ELR (cell line): ENCODE measurements at places on chromosomes 12 and 14.

- DNase-seq, result no peak
Observed at GRCh38 chr14:68306265-68306933, 486.5 kb downstream of the ZFP36L1 start.

GRCh38 chr14:43258396-43258795 is 1248.7 kb downstream of the FSCB start:
- DNase-seq, result no peak

- DNase-seq, result no peak
Observed at GRCh38 chr12:101573743-101574142, 21.0 kb upstream of the MYBPC1 start.

DNA sequence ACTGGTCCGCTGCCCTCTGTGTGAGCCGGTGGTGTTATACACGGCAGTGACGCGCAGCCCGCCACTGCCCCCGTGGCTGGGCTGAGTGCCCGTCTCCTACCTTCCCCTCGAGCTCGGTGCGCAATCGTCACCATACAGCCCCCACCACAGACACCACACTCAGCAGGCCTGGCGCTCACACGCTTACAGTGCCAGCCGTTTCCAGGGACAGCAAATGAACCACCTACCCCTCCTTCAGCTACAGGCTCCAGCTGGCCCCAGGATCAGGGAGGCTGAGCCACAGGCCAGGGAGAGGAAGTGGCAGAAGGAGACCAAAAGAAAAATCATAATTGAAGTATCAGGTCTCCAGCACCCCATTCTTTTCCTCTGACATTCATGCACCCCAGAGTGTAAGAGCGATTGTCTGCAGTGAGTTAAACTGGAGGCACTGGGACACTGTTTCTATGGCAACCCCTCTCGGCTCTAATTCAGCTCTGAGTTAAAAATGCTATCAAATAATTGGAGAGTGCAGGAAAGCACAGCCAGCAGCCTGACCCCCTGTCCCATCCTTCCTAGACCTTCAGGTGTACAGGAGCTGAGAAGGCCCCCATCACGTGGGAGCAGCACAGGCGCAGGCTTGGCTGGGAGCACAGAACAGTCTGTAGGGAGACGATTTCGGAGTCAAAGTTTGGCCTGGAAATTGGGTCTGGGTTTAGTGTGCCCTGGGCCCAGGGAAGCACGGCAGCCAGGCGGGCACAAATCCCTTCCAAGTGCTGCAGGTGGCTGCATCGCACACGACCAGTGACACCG is 18.0 kb downstream of the LRTM2 start:
- DNase-seq, result no peak

DNA sequence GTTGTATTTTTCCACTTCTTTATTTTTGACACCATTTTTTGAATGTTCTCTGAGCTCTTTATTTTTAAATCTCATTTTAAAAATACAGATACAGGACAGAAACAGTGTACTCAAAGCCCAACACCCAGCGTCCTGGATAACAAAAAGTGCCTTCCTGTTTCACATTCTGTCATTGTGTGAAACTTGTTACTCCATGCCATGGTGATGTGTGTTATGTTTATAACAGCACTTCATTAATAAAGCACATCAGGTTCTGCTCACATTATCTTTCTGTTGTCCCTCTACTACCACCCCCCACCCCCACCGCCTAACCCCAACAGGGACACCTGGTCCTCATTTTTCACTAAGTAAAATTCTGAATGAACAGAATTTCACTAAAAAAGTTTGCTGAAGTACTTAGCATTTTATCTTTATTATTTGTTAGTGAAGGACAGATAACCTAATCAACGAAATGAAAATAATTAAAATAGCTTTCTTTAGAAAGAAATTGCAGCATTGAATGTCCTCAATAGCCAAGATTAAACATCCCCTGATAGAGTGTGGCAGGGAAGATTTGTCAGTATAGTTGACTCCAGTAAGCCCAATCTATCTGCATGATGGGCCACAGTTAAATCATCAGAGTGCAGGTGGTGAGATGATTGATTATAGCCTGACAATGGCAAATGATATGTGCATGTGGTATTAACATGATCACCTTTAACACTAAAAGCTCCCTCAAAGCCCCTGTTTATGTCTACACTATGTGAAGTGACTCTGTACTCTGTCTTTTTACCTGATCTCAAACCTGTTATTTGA is 153.9 kb downstream of the ACSS3 start:
- DNase-seq, result no peak

GRCh38 chr14:95328729-95329503 is 9.2 kb upstream of the CLMN start:
- peak; percentile 21 for DNase-seq

DNA sequence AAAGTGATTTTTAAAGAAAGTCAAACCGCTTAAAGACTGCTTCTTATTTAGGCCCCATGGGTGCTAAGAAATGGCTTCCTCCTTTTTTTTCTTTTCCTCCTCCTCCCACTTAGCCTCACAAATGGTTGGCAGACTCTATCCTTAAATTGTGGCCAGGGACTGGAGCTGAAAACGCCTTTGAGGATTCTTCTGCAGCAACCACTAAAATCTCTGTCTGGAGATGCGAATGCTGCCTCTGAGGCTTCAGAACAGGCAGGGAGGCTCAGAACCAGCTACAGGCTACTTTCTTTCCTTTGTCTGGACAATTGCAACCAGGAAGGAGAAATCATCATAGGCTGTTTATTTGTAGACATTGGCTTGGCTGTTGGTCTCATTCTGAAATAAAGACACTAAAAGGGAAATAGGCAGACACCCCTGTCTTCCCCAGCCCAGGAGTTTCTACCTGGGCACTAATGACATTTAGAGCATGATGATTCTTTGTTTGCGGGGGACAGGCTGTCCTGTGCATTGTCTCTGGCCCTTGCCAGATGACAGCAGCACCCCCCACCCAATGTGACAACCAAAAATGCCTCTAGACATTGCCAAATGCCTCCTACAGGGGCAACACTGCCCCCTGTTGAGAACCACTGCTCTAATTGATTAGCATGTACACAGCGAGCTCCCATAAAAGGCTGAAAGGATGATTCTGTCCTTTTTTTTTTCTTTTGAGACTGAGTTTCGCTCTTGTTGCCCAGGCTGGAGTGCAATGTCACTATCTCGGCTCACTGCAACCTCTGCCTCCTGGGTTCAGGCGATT is 50.3 kb downstream of the MAP1LC3B2 start:
- DNase-seq, result peak; percentile 26

DNA sequence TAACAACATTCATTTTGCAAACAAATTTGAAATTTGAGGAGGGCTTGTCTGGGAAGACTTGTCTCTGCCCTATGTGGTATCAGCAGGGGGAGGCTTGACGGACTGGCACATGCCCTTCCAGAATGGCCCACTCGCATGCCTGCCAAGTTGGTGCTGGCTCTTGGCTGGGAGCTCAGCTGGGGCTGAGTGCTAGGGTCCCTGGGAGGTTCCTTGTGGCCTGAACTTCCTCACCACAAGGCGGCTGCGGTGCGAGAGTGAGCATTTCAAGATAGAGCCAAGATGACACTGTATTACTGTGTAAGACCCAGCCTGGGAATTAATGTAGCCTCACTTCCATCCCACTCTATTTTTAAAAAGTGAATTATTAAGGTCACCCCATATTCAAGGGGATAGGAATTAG is 271.6 kb upstream of the PLEKHG7 start:
- DNase-seq, result no peak

- peak; percentile 40 for DNase-seq
Observed at GRCh38 chr14:66634876-66635275, 126.9 kb downstream of the GPHN start.

GRCh38 chr12:75944097-75944904 is 87.3 kb downstream of the PHLDA1 start:
- DNase-seq, result peak; percentile 99

GRCh38 chr12:113056631-113057488 is at the start of gene DTX1:
Gene DTX1, plus strand, starts transcription at chr12:113056730. Its CDS starts 1,463 bp downstream, at chr12:113058193.
- DNase-seq, result no peak

- DNase-seq, result peak; percentile 39
Observed at GRCh38 chr12:104064842-104065427, 604 bp downstream of the HCFC2 start.

GRCh38 chr14:100864960-100865681 is 38.4 kb downstream of the RTL1 start:
- no peak for DNase-seq

- DNase-seq, result peak; percentile 99
Observed at GRCh38 chr12:62785941-62786559, 148.9 kb downstream of the PPM1H start.

DNA sequence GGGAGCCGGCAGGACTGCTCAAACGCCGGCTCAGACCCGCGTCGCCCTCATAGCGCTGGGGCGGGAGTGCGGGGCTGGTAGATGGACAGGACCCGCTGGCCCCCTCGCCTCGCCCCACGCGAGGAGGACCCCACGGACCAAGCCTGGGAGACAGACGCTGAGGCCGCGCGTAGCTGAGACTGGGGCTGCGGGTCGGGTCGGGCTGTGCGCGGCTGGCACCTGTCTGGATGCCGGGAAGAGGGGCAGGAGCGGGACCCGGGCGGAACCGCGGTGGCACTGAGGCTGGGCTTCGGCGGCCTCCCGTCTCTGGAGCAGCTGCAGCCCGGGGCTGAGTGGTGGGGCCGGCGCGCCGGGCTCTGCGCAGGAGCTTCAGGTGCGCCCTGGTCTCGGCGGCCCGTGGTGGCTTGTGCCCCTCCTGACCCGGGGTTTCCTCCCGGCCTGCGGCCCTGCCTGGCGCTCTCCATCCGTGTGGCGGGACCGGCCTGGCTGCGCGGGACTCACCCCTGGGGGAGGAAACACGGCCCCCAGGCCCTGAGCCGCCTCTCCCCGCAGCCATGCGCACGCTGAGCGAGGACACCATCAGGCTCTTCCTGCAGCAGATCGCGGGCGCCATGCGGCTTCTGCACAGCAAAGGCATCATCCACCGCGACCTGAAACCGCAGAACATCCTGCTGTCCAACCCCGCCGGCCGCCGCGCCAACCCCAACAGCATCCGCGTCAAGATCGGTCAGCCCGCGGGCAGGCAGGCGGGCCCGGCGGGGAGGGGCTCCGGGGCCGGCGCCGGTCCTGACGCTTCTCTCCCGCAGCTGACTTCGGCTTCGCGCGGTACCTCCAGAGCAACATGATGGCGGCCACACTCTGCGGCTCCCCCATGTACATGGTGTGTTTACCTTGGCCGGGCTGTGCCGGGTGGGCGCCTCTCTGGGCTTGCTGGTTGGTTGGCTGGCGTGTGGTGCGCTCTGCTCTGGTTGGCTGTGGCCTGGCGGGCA is 14.0 kb downstream of the ULK1 start:
- no peak for DNase-seq

GRCh38 chr12:111031916-111032590 is 111.7 kb upstream of the MYL2 start:
- DNase-seq, result no peak

GRCh38 chr12:131860472-131861260 is 32.5 kb downstream of the MMP17 start:
- DNase-seq, result peak; percentile 90

- no peak for DNase-seq
Observed at GRCh38 chr12:91216871-91217270, 34.3 kb upstream of the DCN start.

- DNase-seq, result no peak
Observed at GRCh38 chr14:89807892-89808291, 146.6 kb downstream of the EFCAB11 start.

DNA sequence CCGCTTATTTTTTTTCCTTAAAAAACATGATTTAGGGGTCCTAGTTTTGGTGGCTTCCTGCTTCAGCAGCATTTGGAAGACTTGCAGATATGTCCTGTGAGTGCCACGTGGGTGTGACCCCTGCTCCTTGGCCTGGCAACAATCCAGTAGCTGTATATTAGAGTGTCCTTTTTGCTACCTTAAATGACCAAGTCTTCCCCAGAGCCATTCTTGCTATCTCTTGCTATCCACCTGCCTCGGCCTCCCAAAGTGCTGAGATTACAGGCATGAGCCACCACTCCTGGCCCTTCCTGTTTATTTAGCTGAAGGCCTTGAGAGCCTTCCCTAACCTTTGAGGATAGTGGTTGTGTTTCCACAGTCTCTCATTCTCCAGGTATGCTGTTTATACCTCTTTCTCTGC is 17.0 kb downstream of the TPCN1 start:
- DNase-seq, result no peak

DNA sequence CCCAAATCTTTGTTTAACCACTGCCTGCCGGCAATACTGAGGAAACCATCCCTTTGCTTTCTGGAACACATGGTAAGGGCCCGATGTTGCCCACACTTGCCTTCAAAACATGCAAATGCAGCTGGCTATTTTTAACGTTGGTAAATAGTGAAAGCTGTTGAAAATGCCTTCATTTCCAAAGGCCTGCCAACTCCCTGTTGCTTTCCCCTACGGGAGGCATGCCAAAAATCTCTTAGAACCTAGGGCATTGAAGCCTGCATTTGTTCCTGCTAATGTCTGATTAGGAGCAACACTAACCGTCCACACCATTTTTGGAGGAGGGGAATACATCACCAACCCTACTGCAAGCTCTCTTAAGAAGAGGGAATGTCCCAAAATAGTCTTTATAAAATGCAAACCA is 152.6 kb upstream of the NOS1 start:
- no peak for DNase-seq

- DNase-seq, result peak; percentile 92
Observed at GRCh38 chr12:7060353-7060954, at the start of gene C1S. Gene C1S, plus strand, starts transcription at chr12:7060718. Its CDS starts 1,195 bp downstream, at chr12:7061913.

DNA sequence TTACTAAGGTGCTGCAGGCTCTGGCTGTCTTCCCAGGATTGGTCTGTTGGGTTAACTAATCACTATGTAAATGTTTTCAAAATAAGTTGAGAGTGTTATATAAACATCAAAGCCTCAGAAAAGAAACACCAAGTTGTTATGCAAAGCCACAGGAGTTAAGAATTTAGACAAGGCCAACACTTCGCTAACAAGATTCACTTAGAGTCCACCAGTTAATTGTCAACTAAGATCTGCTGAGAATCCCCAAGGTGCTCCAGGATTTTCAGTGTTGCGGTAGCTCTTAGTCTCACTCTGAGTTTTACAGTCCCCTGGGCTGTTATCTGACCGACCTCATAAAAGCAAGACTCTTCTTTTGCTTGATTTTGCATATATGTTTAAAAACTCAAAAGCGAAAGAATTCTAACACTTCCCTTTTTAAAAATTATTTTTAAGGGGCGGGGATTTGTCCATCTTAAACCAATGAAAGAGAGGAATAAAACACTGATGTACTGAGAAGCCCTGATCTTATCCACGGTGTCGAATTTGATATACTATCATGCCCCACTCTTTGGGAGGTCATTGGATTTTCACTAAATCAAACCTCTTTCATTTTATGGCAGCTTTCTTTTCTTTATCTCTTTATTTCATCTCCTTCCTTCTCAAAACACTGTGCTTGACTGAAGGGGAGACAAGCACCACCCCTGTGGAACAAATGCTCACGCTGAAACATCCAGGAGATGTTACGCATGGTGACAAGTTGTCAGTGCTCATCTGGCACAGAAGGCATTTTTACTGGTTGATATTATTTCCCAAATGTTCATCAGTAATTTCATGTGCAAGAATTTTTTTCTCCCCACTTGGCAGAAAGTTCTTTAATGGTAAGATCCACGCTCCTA is 7.0 kb downstream of the NIN start:
- DNase-seq, result no peak

DNA sequence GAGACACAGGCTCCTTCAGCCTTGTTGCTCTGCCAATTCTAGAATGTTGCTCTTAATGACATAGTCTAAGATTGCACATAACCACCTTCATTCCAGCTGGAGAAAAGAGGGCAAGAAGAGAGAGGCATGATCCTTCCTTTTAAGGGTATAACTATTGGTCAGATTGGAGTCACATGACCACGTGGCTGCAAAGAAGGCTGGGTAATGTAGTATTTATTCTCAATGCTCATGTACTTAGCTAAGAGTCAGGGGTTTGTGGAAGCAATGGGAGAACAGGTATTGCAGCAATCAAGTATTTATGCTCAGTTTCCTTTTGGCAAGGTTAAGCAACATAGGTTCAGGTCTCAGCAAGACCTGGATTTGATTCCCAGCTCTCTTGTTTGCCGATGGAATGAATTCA is 298.8 kb upstream of the TBX3 start:
- DNase-seq, result no peak
